ENCODE measurements at places on chromosomes 7 and 10.
A peak's percentile ranks its signal among the peaks of the same experiment; 100 is the strongest.

- DNase-seq, result no peak
Observed at GRCh38 chr10:63719226-63719856, 198.1 kb downstream of the REEP3 start.

- DNase-seq, result no peak
Observed at GRCh38 chr10:8075282-8076260, 21.1 kb downstream of the GATA3 start.

DNA sequence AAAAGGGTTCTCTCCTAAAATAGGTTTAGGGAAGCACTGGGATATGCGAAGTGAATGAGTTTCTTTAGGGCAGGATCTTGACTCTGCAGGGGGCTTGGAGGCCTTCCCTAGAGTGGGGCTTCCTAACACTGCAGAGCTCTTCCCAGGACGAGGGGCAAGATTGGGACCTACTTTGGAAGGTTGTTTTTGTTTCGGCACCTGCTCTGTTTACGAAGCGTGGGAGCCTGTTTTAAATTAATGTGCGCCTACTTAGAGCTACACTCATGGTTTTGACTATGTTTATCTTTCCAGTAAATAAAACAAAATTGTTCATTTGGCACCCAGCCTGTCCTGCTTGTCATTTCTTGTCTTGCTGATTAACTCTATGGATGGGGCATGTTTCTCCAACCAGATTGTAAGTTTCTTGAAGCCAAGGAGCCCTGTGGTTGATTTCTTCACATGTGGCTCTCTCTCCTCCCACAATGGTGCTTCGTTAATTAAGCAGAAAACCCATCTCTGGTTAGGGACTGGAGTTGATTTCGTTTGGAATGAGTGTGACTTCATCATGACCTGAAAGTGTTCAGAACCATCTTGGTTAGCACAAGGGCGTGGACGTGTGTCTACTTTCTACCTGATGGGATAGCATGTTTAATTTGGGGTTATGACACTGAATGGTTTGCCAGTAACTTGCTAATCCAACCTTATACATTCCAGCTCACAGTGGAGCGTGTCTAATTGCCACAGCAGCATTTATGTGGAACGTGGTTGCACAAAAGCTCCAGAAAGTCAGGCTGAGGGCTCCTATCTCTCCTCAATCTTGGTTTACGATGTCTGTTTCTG lies 98.1 kb downstream of the TCF7L2 start:
- DNase-seq, result no peak

DNA sequence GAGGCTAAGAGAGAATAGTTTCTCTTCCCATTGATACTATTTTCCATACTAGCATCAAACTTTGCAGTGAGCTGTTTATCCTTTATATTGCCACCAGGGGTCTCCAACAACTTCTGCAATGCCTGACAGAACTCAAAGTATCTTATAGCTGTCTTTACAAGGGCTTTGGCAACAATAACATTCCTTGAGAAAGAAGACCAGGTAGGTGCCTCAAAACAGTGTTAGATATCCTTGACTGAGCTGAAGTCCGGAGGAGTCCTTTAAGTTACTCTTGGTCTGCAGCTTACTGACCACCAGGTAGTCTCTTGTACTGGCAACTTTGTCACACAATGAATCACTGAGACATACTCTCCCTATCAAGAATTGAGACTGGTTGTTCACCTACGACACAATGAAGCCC lies 30.0 kb upstream of the TES start:
- DNase-seq, result peak; percentile 63

DNA sequence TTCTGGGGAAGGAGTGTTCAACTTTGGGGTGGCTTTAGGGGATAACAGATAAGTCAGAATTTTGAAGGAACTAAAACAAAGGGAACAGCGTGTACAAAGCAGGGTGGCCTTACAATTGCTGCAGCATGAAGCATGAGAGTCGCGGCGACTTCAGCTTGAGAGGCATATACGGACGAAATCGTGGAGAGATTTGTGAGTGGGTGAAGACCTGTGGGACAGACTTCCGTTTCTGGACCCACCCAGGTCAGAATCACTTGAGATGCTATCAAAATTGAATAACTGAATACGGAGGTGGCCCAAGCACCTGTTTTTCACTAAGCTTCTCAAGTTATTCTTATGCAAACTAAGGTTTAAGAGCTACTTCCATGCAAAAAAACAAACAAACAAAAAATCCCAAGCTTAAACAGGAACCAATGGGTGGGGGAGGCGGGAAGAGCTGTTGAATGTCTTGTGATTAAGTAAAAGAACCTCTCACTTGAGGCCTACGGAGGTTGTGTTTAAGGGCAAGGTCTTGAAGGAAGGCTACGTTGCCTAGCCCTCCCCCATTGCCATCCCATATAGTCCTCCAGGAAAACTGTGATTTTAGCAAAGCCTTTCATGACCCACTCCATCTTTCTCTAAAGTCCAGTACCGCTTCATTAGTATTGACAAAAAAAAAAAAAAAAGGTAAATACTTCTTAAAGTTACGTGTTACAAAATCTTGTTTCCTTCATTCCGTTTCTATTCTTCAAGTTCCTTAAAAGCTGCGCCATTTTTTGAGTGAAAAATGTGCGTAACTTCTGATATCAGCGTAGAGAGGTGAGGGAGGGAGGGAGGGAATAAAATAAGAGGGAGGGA lies 1.3 kb upstream of the TRIM24 start:
- no peak for DNase-seq

- DNase-seq, result no peak
Observed at GRCh38 chr7:143892527-143893300, 9.3 kb downstream of the TCAF1 start.

DNA sequence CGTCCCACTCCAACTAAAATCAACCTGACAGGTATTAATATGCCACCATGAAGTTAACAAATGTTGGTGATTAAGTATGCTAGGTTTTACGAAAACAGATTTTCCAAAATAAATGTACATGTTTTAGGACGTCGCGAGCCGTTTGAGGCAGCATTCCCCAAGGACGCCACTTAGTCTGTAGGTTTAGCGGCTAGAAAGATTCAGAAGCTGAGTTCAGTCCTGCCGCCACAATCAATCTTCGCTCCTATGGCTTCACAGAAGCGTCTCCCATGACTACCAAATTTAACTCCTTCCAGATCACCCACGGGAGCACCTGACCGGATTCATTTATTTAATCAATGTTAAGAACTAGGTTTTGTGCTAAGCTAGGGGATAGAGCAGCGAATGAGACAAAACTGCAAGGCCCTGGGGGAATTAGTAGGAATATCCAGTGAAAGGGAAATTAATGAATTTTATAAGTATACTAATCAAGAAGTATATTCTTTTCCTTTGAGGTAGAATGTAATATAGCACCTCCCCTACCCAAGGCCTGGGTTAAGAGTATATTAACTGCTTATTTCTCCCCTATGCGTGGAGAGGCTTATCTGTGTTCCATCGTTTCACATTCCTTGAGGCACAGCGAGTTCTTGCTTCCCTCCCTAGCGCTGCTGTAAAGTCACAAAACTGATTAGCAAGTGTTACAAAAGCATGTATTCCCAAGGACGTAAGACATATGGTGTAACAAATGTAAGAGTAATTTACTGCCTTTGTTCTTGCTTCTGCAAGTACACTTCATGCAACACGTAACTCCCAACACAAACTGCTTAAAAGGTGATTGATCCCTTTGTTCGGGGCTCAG lies 994 bp upstream of the CYP51A1 start:
- peak; percentile 1 for DNase-seq

GRCh38 chr10:23723796-23724195 lies 284.9 kb downstream of the OTUD1 start:
- DNase-seq, result no peak

DNA sequence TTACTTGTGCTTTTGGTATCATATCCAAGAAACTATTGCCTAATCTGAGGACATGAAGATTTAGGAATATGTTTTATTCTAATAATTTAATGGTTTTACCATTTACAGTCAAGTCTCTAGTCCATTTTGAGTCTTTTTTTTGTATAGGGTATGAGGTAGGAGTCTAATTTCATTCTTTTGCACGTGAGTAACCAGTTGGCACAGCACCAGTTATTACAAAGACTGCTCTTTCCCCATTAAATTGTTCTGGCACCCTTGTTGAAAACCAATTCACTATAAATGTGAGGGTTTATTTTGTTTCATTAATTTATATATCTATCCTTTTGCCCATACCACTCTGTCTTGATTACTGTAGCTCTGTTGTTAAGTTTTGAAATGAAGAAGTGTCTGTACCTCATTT lies 381.6 kb downstream of the SUGCT start:
- DNase-seq, result no peak

DNA sequence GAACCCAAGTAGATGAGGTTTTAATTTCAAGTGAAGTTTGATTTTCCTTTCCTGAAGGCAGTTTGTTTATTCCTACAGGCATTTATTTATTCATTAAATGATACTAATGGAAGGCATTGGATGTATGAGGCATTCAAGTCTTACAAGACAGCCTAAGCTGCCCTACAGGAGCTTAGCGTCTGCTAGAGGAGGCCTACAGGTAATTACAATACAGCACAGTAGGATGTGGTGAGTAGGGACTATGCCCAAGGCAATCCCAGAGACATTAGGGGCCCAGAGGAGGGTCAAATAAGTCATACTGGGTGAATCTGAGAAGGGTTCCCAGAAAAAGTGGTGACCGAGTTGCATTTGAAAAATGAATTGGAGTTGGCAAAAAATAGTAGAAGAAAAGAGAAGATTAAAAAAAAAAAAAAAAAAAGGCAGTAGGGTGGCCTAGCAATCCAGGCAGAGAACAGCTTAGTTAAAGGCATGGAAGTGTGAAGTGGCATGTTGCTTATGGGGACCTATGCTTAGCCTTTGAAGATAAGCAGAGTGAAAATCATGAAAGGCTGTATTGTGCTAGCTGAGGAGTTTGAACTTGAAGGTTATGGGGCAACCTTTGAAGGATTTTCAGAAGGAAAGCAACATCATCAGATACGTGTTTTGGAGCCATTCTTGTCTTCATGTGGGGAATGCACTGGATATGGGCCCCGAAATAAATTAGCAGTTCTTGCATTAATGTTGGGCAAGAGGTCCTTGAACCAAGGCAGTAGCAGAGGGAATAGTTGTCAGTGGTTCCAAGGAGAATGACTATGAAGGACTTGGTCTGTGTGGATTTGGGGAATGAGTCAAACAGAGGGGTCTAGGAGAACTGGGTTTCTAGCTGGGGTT lies 65.5 kb downstream of the SNX10 start:
- DNase-seq, result no peak

- DNase-seq, result peak; percentile 81
Observed at GRCh38 chr10:26799342-26799741, 61.4 kb downstream of the ABI1 start.

DNA sequence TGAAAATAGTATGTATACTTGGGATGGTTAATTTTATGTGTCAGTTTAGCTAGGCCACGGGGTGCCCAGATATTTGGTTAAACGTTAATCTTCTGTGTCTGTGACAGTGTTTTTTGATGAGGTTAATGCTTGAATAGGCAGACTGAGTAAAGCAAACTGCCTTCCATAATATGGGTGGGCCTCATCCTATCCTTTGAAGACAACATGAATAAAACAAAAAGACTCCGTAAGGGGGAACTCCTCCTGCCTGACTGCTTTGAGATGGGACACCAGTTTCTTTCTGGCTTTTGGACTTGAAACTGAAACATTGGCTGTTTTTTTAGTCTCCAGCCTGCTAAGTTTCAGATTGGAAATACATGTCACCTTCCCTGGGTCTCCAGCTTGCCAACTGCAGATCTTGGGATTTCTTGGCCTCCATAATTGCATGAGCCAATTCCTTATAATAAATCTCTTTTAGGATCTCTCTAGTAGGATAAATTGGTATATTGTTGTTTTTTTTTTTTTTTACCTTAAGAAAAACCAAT lies 59.9 kb upstream of the GLCCI1 start:
- DNase-seq, result no peak

DNA sequence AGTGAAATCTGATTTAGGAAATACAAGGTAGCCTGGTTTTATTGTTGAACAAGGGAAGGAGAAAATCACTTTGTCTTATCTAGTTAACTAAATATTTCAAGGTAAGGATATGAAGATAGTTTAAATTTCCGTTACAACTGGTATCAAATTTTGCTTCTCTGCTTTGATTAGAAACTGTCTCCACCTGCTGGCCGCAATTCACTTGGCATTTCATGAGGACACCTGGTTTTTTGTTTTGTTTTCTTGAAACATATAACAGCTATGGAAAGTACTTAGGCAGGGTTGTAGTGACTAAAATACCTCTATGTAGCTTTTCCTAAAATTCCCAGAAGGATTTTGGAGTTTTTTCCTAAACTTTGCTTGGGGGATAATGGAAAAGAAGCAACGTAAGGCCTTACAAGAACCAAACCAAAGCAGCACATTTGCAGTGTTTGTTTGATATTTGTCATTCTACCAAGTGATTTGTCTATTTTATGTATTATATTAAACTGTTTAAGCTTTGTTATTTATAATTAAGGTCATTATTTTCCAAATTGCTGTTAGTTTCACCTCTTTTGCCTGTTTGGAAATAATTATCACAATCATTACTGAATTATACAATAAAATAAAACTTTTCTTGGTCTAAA lies 73.6 kb downstream of the AHCYL2 start:
- DNase-seq, result peak; percentile 67

- DNase-seq, result no peak
Observed at GRCh38 chr10:71708897-71709882, 10.4 kb downstream of the C10orf105 start.

DNA sequence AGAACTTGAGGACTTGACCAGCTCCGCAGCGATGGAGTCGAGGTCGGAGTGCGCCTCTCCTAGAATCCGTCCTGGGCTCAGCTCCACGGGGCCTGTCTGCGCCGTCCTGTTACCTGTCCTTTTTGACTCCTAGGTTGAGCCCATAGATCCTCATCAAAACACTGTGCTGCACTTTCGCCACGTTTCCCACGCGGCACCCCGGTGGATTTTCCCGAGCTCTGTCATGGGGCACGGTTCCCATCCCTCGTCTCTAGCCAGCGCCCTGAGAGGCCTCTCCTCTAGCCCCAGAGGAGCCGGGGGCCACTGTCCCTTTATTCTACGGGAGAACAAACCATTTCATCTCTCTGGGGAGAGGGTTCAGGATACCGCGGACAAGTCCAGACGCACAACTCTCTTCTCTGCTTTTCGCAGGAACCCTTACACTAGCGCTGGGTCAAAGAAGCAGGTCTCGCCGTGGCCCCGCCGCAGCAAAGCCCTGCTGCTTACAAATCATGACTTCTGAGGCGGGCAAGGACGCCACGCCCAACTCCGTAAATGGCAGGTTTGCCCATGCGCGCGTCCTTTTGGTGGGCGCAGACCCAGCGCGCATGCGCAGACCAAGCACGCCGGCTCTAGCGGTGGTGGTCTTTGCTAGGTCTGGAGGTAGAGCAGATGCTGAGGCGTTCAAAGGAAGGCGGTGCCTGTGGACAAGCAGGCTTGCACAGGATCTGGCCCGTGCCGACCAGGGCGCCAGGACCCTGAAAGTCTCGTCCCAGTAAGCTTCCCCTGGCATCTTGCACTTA lies 10.3 kb upstream of the ANKRD7 start:
- DNase-seq, result peak; percentile 89

GRCh38 chr10:50452603-50453002 lies 171.2 kb downstream of the SGMS1 start:
- DNase-seq, result no peak

DNA sequence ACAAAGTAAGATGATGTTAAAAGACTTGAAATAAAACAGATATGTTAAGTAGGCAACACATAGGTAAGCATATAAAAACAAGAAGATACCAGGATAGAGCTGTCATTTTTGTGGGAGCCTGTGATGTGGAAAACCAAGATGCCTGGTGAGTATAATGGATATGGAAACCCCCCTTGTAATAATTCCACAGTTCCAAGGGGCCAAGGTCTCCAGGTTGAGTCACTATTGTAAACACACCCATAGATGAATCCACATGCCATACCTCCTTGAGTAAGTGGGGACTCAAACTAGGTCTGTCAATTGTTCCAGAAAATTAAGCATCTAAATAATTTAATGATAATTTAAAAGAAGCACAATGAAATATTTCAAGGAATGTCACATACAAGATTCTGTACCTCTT lies 15.9 kb downstream of the CAV1 start:
- DNase-seq, result no peak
